ENCODE measurements at places on chromosomes 3 and 15.

GRCh38 chr3:34844323-34844620 lies 795.1 kb upstream of the ARPP21 start:
- no peak for DNase-seq

- DNase-seq, result no peak
These were observed 28.3 kb upstream of the STIMATE start for GRCh38 chr3:52925405-52926313.

DNA sequence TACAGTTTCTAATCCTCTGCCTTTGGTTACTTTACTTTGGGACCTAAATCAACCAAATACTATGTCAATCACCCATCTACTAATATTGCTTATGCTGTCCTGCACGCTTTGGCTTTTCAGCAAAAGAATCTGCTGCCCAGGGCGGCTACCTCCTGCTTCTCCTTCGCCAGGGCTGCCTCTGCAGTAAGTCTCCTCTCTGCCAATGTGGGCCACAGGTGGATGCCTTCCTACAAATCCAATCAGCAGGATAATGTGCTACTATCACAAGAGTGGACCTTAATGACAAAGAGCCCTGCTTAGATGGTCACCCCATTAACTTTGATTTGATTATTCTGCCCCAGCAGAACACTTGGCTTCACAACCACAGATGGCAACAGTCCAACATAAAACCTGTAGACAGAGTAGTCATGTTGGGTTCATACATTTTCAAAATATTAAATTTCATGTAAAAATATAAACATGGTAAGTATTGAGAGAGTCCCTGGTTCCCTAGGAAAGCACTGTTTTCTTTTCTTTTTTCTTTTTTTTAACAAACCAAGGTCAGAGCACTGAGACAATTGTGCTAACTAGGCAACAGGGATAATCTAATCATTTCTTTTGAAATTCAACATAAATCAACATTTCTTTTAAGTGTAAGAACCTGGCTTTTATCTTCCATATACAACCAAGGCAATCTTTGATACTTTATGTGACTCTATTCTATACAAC lies 298.3 kb downstream of the ZBTB20 start:
- no peak for DNase-seq

DNA sequence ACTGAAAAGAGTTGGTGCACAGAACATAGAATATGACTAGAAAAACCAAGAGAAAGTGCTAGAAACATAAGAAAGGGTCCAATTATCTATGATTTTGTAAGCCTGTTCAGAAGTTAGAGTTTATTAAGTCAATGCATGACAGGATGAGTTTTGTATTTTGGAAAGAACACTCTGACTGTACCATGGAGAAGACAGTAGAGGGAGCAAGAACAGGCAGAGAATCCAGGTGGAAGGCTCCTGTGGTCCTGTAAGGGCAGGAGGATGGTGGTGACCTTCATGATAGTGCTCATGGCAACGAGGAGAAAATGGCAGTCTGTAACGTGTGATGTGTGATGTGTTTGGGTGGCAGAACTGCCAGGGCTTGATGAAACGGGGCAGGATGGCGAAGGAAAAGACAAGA lies 249.1 kb downstream of the CTNNB1 start:
- no peak for DNase-seq

- DNase-seq, result no peak
These were observed 88.0 kb upstream of the IQSEC1 start for GRCh38 chr3:13161021-13161759.

- DNase-seq, result no peak
These were observed 38.5 kb upstream of the TNFAIP8L3 start for GRCh38 chr15:51133140-51133765.

DNA sequence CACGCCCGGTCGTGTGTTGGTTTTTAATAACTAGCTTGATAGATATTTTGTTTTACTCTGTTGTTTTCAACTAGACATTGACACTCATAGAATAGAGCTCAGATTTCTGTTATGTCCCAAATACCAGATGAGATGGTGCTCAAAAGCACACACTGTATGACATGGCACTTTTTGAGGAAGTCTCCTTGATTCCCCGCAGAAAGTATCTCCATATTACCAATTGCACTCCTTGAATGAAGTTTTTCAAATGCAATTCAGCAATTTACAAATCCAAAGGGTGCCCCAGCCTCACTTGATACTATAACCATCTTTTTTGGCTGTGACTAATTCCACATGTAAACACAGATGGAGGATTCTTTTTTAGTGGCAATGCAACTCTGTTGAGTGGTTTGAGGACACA lies 92.0 kb upstream of the IGF1R start:
- DNase-seq, result no peak

- DNase-seq, result no peak
These were observed 4.9 kb downstream of the PLOD2 start for GRCh38 chr3:146156095-146156494.

DNA sequence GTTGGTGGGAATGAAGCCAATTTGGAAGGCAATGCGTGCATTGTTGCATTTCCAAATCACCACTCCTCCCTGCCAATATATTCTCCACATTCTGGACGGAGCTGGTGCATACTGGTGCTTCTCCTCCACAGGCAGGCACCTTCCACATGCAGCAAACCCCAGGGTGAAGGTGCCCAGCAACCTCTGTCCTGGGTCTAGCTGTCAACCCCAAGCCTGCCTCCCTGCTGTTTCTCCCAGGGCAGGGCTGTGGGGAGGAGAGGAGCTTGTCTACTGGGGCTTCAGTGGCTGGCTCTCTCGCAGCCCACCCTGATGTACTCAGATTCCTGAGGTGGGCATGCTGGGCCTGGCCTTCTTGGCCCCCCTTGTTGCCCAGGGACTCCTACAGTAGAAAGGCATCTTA lies 20.1 kb downstream of the GASK1A start:
- DNase-seq, result no peak

GRCh38 chr15:52115598-52116427 lies 3.2 kb upstream of the BCL2L10 start:
- no peak for DNase-seq

GRCh38 chr15:34815836-34816235 lies 20.5 kb upstream of the ACTC1 start:
- DNase-seq, result no peak

- no peak for DNase-seq
These were observed 8.5 kb downstream of the CKMT1A start for GRCh38 chr15:43702174-43702573.

GRCh38 chr3:4999531-5000184 lies 20.4 kb downstream of the BHLHE40 start:
- no peak for DNase-seq

GRCh38 chr3:149489060-149489690 lies 14.7 kb downstream of the TM4SF4 start:
- no peak for DNase-seq

DNA sequence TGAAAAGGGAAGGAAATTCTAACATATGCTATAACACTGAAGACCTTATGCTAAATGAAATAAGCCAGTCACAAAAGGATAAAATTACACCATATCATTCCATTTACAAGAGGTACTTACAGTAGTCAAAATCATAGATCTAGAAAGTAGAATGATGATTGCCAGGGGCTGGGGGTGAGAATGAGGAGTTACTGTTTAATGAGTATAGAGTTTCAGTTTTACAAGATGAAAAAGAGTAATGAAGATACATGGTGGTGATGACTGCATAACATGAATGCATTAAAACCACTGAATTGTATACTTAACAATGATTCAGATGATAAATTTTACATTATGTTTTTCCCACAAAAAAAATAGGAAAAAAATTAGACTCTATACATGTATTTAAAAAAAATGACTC lies 152.6 kb downstream of the SCAPER start:
- no peak for DNase-seq

DNA sequence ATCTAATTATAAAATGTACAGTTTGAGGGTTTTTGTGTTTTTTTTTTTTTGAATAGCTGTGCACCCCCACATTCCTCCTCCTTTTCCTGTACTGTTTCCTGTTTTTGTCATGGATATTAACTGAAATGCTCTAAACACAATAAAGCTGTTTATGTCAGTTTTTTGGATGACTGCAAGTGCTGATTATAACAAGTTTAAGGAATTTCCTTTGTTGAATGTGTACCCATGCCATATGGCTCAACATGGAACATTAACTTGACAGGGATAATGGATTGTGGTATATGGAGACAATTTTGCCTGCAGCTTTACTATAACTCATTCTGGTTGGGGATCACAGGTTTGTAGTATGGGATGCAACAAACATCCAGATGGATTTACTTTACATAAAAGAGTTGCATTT lies 216.4 kb downstream of the TCF12 start:
- DNase-seq, result no peak

DNA sequence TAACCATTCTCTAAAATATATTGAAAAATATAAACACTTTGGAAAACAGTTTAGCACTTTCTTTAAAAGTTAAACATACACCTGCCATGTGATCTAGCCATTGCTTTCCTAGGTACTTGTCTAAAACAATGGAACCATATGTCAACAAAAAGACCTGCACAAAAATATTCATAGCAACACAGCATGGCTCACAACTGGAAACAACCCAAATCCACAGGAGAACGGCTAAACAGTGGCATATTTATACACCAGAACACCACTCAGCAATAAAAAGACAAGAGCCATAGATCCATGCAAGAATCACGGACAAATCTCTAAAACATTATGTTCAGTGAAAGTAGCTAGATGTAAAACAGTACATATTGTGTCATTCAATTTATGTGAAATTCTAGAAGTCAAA lies 221.3 kb upstream of the UBE2E2 start:
- no peak for DNase-seq

DNA sequence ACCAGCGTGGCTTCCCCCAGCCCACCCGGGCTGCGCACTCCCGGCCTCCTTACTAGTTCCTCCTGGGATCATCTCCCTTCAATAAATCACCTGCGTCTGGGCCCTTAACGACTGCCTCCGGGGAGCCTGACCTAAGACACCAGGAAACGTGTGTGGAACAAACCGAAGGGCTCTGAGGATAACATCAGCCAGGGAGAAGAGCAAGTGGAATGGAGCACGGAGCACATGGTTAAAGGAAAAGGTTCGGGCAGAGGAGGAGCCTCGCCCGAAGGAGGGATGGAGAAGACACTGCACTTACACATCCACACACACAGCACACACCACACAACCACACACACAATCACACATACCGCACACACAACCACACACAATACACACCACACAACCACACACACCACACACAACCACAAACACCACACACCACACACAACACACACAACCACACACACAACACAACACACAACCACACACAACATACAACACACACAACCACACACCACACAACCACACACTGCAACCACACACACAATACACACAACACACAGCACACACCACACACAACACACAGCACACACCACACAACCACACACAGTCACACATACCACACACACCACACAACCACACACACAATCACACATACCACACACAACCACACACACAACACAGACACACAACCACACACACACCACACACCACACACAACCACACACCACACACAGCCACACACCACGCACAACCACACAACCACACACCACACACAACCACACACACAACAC lies 24.7 kb downstream of the CPN2 start:
- no peak for DNase-seq

DNA sequence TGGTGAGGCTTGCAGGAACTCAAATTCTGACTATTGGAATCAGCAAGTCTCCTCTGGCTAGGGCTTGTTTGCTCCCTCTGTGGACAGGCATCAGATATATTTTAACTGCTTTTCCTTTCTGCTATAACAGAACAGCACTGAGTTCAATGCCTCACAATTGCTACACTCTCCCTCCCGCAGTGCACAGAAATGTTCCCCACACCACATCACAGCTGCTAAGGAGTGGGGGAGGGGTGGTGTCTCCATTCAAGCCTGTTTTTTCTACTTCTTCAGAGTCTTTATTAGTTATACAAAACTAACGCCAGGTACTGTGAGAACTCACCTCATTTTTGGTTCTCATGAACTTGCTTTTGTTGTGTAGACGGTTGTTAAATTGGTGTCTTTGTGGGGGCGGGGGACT lies 68.5 kb downstream of the BCHE start:
- DNase-seq, result no peak

DNA sequence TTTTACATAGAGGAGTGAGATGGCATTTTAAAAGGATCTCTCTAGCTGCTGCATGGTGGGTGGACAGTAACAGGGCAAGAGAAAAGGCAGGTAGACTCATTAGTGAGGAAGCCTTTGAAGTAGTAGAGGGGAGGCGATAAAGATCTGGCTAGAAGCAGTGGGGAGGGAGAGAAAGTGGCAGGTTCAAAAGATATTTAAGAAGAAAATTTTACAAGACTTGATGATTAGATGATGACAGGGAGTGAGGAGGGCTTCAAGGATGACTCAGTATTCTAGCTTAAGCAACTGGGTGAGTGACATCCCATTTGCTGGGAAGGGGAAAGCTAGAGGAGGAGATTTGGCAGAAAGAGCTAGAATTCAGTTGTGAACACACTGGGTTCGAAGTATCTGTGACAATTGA lies 3.8 kb upstream of the BRPF1 start:
- no peak for DNase-seq

GRCh38 chr3:182568876-182569275 lies 224.4 kb upstream of the ATP11B start:
- no peak for DNase-seq

DNA sequence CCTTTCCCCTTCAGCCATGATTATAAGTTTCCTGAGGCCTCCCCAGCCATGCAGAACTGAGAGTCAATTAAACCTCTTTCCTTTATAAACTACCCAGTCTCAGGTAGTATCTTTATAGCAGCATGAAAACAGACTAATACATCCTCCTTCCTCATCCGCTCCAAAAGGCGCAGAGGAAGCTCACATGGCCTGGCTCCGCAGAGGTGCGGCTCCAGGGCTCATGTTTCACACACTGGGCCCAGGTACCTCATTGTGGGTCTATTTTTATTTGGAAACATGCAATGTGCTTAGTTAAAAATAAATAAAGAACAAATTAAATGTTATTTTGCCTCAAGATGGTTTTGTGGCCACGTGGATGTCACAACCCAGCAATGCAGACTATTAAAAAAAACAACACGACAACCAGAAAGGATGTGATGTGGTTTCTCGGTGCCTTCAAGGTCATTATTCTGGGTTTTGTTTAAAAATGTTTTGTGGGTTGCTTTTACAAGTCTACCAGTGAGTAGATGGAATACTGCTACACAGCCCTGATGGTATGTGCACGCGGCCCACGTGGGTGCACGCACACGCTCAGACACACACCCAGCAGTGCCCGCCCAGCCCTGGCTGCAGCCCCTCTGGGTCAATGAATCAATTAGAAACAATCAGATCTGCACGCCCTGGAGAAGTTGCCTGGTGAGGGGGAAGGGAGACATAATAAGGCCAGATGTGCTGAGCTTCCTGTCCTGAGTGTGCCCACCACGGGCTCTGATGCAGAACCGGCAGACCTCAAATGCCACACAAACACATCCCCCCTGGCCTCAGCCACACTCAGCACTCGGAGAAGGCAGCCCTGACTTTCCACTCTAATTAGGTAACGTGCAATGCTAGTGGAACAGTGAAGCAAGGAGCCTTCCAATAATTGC lies 140.1 kb downstream of the ADAMTS17 start:
- no peak for DNase-seq

All from NCI-H2081 treated with DMSO at 0.1 percent for 48 hours (cell line).